ENCODE measurements at places on chromosomes 16 and 17.
A peak's percentile ranks its signal among the peaks of the same experiment; 100 is the strongest.

GRCh38 chr17:1588821-1589585 is 26.4 kb upstream of the PITPNA start:
- DNase-seq = no peak

GRCh38 chr17:38750312-38751121 is 2.0 kb upstream of the PSMB3 start:
- no peak for DNase-seq

GRCh38 chr17:81922566-81923301 is 4.8 kb upstream of the SIRT7 start:
- DNase-seq = no peak

DNA sequence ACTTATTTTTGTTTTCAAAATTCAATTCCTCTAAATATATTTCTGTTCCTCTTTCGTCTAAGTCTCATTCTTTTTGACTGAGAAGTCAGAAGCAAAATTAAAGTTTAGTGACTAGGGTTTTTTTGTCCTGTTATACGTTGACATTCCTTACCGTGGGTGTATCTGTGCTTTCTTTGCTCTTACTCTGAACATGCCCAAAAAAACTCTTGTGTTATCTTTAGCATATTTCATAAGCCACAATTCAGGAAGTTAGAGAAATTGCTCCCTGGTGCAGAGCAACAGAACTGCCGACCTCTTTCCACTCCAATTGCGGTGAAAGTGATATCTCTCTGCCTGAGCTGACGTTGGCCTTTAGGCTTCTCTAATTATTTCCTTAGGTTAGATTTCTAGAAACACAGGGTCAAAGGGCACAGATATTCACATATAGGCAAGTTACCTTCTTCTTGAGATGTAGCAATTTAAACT is 65.7 kb downstream of the CENPV start:
- no peak for DNase-seq

DNA sequence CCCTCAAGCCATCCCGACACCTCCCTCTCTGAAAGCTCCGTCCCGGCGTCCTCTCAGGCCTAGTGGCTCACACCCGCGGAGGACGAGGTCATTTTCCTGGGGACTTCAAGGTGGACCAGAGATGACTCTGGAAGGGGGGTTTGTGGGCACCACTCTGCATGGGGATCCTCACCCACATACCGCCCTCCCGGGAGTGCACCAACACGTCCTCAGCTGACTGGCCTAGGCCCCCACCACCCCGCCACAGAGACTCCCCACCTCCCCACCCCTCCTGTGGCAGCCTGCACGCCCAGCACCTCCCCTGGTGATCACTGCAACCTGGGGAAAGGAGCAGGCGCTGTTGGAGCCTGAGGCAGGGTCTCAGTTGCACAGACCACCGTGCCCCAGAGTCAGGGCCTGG is 2.4 kb upstream of the SOX8 start:
- DNase-seq = no peak

GRCh38 chr16:89847051-89847939 is 19.0 kb downstream of the SPIRE2 start:
- DNase-seq = no peak

DNA sequence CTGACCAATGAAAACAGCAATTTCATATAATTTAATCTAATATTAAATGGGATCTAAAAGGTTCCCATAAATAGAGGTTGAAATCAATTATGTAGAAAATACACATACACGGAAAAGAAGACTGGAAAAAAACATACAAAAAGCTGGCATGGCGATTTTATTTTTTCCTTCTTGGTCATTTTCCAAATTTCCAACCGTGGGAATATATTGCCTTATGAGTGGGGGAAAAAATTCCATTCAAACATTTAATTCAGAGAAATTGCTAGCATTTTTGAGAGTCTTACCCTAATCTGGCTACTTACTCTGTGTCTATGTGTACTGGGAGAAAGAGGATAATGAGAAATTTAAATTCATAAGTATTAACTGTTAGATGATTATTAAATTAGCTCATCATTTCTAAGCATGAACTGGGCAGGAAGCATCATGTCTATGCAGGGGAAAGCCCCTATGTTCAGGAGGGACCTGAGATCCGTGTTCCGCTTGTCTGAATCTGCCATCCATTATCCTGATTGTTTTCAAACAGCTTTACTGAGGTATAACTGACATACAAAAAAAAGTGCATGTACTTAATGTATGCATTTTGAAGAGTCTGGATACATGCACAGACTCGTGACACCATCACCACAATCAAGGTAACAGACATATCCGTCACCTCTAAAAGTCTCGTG is 145.2 kb downstream of the XYLT1 start:
- no peak for DNase-seq

- DNase-seq = peak; percentile 69
These were observed at the start of gene RASD1 for GRCh38 chr17:17496189-17497064. RASD1 (minus strand) TSS chr17:17496395; CDS start chr17:17496181, 214 bp downstream.

GRCh38 chr16:56789360-56789759 is 59.4 kb downstream of the NUP93 start:
- DNase-seq = no peak

- no peak for DNase-seq
These were observed 5.5 kb upstream of the TMEM114 start for GRCh38 chr16:8595783-8596182.

DNA sequence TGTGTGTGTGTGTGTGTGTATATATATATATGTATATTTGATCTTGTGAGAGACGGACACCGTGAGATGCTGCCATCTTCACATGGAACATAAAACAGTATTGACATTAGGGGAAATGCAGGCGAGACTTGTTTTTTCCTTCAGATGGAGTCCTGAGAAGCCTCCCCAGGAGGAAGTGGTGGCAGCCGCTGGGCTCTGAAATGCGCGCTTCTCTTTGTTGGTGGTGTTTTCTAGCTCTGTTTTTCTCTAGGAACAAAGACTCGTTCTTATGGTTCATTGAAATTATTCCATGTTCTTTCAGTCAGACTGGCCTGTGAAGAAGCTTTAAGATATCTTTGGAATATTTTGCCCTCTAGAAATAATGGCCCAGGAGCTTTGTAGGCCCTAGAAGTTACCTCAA is 32.9 kb downstream of the SNX29 start:
- no peak for DNase-seq

GRCh38 chr16:27203507-27204311 is at the start of gene KDM8:
KDM8 (plus strand) TSS chr16:27203526; CDS start chr16:27210124, 6,598 bp downstream.
- DNase-seq = peak; percentile 99

GRCh38 chr17:80765241-80765961 is 220.8 kb downstream of the RPTOR start:
- no peak for DNase-seq

GRCh38 chr16:74771656-74772315 is 2.8 kb downstream of the FA2H start:
- no peak for DNase-seq

- no peak for DNase-seq
These were observed 152.5 kb downstream of the XYLT1 start for GRCh38 chr16:17318238-17318637.

- no peak for DNase-seq
These were observed 165.4 kb downstream of the PRKCA start for GRCh38 chr17:66467766-66468165.

DNA sequence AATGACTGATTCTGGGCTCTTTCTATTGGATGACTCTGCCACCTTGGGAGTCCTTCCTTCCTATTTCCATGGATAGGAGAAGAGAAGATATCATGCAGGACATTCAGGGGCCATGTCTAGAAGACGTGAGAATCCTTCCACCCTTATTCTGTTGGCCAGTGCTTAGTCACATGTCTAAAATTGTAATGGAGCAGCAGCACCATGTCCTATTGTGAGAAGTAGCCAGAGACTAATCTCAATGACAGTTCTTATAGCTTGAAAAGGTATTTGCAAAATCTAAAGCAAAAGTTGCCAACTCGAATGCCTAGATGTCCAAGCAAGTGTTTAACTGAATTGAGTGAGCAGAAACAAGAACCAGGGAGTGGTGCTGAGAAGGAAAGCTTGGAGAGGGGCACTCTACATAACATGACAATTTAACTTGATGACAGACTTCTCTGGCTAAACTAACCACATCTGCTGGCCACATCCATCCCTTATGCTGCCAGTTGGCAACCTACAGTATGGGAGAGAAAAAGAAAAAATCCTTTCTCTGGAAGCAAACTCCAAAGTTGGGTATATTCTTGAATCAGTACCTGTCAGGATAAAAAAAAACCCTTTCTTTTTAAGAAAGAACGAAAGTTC is 225.7 kb downstream of the CDH13 start:
- no peak for DNase-seq

DNA sequence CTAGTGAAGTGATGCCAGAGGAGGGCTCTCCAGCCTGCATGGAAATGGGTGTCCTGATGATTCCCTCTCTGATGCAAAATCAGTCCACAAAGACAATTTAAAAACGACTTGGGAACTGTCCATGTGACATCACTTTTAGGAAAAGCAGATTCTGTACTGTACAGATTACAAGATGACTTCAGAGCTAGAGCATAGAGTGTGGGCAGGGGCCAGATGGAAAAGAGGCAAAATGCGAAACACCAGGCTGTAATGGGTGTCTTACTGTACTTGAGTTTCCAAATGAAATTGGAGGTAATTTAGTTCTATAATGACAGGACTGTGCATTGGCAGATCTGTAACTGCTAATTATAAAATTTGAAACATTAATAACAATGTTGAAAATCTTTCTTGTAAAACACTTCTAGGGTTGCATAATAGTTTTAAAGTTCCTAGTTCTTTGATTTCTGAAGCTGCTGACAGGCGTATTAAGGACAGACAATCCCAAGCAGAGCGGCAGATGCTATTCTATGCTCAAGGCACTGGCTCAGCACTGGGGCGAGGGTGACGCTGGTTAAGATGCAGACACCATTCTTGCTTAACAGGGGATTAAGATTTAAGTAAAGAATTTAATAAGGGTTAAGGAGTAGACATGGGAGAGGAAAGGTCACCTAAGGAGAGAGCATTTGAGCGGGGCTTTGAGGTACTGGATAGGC is 29.6 kb downstream of the OGFOD1 start:
- DNase-seq = no peak

GRCh38 chr17:66549311-66549704 is 246.9 kb downstream of the PRKCA start:
- no peak for DNase-seq

DNA sequence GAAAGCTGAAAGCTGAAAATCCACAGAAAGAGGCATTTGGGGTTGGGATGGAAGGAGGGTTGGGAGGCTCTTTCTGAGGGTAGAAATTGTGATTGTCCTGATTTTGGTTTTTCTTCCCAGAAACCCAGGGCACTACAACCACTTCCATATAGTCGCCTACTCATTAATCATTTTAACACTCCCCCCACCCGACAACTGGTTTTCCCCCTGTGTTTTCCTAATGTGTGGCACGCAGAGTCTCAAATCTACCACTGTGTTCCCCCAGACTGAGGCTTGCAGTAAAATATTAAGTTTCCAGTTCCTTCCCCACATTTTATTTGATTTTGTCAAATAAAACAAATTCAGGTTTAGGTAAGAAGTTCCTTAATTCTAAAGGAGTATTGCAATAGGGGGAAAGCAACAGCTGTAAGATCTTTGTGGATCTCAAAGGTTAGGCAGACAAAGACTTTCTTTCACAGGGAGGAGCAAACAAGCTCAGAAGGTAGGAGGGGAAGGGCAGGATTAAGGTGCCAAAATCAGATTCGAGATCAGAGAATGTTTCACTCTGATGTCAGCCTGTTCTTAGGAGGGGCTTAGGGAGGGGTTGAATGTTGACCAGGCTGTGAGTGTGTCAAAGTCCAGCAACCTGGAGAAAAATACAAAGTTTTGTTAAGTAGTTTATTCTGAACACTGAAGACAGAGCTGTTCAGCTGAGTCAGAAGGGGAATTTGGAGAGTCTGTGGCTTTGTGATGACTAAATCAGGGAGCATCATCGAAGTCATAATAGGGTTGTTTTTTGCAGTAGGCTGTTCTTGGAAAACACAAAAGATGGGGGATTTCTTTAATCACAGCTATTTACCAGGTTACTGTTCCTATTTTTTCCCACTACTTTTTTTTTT is 3.6 kb downstream of the ZNF267 start:
- no peak for DNase-seq

DNA sequence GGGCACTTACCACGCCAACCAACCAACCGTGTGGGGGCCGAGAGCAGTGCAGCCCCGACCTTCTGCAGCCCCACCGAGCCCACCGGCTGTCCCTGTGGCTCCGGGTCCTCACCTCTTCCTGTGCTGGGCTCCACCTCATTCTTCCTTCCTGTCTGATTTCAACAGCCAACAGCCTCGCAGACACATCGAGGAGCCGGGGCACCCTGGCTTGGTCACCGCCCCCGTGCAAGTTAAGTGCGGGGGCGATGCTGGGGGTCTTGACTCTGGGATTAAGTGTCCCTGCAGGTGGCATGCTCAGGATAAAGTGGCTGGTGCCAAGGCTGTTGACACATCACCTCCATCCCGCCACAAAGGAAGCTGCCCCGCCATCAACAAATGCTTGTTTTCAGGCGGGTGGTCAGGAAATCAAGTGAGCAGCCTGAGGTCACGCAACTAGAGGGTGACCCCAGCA is at the start of gene NLRC3:
NLRC3 (minus strand) TSS at position 102 of the 451 bp plus-strand sequence. CDS start 12,367 bp downstream, outside the sequence.
- no peak for DNase-seq

DNA sequence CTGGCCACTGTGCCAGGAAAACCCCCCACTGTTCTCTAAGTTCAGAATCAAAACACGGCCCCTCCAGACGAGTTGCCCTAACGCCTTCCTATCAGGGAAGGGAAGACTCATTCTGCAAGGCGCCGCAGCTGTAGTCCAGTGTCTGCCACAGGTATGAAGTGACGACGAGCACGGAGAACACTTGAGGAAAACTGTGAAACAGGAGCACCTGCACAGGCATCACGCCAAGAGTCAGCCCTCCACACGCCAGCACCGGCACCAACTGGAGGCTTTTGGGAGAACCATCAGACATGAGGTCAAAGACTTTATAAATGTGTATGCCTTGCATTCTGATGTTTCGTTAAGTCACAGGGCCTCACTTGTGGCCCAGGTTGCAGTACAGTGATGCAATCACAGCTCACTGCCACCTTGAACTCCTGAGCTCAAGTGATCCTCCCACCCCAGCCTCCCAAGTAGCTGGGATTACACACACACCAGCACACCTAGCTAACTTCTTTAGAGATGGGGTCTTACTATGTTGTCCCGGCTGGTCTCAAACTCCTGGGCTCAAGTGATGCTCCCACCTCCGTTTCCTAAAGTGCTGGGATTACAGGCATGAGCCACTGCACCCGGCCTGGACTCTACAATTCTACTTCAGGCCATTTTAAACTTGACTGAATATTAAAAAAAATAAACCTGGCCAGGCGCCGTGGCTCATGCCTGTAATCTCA is 22.9 kb downstream of the KLHDC4 start:
- no peak for DNase-seq

DNA sequence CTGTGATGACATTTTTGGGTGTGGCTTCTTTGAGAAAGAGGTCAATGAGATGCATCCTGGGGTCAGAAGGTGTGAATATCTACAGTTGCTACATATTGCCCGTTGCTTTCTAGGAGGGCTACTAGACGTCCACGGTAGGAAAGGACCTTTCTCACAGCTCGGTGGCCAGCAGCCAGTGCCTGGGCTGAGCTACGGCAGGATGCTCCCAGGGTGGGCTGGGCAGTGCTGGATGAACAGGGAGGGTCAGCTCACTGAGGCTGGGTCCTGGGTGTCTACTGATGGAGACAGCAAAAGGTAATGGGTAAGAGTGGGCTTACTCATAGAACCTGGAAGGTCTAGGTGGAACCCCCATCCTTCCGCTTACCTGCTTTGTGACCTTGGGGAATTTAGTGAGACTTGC is 188.3 kb upstream of the WSCD1 start:
- DNase-seq = no peak

All from activated CD8-positive, alpha-beta memory T cell treated with anti-CD3 and anti-CD28 coated beads for 1 hour (primary cell).